ENCODE measurements at places on chromosomes 5 and 9. TPM values are rescaled to one million over a fixed set of nuclear protein-coding genes. Genes with fewer than 3 reads are reported as not detected.

Gene OLFM1
- total RNA-seq = 7.9 TPM

DNA sequence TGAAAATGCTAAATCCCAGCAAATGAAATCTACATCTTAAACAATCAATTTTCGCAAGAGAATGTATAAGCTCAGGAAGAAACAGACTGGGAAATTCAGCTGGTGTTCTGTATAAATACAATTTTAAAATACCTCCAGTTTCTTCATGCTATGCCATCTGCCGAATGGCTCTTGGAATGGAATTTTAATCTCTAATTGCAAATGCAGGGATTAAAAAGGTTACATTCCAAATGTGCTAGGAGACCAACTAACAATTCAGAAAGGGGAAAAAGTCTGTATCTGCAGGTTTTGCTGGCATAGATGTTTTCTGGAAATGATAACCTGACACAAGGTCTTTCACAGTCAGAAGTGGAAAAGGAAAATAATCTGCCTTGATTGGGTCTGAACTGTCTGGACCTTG lies 379.7 kb downstream of the MAT2B start:
- no peak for DNase-seq

DNA sequence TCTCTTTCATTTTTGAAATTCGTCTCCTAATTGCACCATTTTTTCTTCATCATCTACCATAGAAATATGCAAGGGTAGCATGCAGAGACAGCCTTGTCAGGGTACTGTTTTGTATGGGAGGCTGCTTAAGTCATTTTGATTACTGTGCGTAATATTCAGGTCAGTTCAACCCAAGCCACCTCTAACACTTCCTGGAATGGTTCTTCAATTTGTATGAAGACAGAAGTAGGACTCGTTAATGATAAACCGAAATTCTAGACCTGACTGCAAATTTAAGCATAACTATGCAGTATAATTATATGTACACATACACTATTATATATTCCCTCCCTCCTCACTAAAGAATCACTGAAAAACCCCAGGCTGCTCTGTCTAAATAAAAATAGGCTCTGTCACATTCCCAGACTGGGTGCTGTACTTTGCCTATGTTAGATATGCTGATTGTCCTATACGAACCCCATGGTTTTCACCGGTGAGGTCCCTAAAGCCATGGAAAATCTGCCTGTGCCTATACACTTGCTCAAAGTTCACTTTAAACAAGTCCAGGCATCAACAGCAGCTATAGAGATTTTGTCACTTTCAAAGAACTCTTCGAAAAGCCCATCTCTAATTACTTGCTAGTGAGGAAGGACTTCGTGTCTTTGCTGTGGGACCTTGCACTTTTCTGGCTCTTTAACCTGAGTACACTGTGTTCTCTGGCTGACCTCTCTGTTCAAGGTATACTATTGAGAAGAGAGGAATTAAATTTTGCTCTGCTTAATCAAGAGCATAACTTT lies 352.1 kb upstream of the CD180 start:
- no peak for DNase-seq

GRCh38 chr5:33721491-33722200 lies 170.1 kb downstream of the ADAMTS12 start:
- no peak for DNase-seq

DNA sequence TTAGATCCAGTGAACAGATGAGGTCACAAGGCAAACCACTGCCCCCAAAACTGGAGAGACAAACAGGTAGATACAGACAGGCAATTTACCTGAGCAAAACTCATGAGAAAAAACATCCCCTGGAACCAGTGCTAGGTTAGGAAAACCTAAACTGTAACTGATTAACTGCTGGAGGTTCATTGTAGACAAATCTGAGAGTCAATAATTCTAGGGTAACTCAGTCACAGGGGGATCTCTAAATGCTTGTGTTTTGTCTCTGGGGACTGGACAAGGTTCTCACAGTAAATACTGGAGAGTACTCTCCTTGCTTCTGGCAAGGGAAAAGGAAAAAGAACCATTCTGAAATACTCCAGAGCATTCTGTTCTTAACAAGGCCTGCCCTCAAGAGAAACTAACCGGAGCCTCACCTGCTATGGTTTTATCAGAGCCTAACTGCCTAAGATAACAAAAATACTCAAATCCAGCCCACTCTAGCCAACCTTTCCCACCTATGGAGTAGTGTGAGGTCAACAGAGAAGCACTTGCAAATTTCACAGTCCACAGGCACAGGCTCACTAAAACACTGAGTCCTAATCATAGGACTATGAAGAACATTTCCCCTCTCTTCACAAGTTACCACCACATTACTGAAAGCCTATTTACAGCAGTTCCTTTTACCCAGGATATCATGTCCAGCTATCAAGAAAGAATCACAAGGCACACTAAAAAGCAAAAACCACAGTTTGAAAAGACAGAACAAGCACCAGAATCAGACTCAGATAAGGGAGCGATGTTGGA lies 139.9 kb upstream of the ACOT12 start:
- no peak for DNase-seq
